ENCODE measurements at places on chromosomes 2 and 18.

DNA sequence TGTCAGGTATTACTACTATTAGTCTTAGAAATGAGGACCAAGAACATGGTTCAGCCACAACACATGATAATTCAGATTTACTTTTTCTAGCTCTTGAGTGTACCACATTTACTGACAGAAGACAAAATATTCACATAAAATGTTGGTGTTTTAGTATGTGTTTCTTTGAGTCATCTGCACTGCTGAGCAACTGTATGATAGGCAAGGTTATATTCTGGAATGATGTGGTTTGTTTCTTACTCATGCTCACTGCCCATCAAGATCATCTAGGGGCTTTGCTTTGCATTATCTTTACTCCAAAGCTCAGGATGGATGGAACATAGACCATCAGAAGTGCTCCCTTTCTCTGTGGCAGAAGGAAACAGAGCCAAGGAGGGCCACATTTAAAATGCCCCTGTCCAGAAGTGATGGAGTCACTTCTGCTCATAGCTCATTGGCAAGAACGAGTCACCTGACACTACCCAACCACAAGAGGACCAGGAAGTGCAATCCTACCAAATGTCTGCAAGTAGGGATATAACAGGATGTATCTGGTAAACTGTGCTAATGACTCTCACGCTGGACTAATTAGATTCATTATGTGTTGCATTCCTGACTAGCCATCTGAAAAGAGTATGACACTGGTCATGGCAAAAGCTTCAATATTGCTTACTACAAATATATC, 81.5 kb downstream of the DIS3L2 start:
- no peak for DNase-seq

GRCh38 chr18:459814-460593, 40.5 kb downstream of the COLEC12 start:
- no peak for DNase-seq

- DNase-seq, result no peak
These were observed 228.9 kb downstream of the TMEM163 start for GRCh38 chr2:134489732-134490384.

GRCh38 chr18:62939433-62939832, 224.1 kb downstream of the PHLPP1 start:
- no peak for DNase-seq

Measured in stimulated activated CD8-positive, alpha-beta memory T cell treated with anti-CD3 and anti-CD28 coated beads, Interleukin-15, amount 100 ng/mL, for 24 hours (primary cell).